A549 treated with Mapracorat at 1 μM for 4 hours (cell line): ENCODE measurements at places on chromosomes 3 and 15. TPM values are rescaled to one million over a fixed set of nuclear protein-coding genes. Genes with fewer than 3 reads are reported as not detected.

The APOD gene
- 0.86 to 1.1 TPM (median 0.97 TPM) in 5 replicates for total RNA-seq

The RASGRP1 gene
- 0.26 to 0.47 TPM (median 0.36 TPM) in 5 replicates for total RNA-seq

The DNAH12 gene
- total RNA-seq: 0.02 to 0.09 TPM (median 0.03 TPM) in 4 of 5 replicates, not detected in the other

The C3orf85 gene
- not detected in 5 replicates for total RNA-seq

The CFAP92 gene
- total RNA-seq: 0.21 TPM in 1 of 5 replicates, not detected in the others

The ZIC1 gene
- 0.02 TPM in 1 of 5 replicates, not detected in the others for total RNA-seq

The RBP2 gene
- not detected in 5 replicates for total RNA-seq

The IMPG2 gene
- total RNA-seq: 0.01 to 0.02 TPM (median 0.02 TPM) in 3 of 5 replicates, not detected in the others
